ENCODE measurements at places on chromosomes 13 and 19.

- DNase-seq = no peak
These were observed 21.7 kb upstream of the KCTD4 start for GRCh38 chr13:45222516-45222915.

GRCh38 chr13:23778002-23778652 lies 111.1 kb downstream of the MIPEP start:
- DNase-seq = no peak

- no peak for DNase-seq
These were observed 23.3 kb downstream of the PRR12 start for GRCh38 chr19:49614096-49614833.

DNA sequence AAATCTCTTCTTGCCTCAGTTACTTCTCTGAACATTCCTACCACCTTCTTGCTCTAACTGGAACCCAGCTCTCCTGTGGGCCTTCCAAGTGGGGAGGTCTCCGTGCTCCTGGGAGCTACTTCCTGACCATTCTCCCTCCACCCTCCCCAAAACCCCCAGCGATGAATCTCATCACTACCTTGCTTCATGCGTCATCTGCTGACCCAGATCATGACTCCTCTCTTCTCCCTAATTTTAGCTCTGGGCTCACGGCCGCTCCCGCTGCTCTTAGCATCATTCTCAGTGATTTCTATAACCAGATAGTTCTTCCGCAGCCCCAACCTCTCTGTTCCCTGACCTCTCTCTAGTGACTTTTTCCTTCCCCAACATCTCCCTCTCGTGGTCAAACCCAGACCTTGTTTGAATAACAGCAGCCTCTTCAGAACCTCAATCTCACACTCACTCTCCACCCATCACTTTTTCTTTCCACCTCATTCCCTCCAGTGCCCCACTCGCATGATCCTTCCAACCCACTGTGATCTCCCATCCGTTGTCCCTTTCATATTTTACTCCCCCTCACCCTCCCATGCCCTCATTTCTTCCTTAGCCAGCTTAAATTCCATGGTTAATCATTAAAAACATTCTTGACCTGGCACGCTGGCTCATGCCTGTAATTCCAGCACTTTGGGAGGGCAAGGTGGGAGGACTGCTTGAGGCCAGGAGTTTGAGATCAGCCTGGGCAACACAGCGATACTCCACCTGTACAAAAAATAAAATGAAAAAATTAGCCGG lies 21.8 kb downstream of the MRPS12 start:
- no peak for DNase-seq

DNA sequence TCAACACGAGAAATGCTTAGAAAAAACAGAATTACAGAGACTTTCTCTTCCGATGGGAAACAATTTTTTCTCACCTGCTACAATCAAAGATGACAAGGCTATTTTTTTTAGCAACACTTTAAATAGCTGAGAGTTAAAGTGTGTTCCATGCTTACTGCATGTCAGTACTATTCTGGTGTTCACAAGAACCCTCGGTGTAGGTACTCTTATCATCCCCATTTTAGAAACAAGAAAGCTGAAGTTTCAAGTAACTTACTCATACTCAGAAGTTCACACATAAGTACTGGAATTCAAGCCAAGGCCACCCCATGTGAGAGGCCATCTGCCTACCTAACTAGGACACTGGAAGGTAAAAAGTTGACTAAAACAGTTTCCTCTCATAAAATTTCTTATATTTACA lies 9.0 kb upstream of the TNFRSF19 start:
- DNase-seq = no peak

- DNase-seq = no peak
These were observed 577.3 kb downstream of the LMO7 start for GRCh38 chr13:76213423-76213904.

DNA sequence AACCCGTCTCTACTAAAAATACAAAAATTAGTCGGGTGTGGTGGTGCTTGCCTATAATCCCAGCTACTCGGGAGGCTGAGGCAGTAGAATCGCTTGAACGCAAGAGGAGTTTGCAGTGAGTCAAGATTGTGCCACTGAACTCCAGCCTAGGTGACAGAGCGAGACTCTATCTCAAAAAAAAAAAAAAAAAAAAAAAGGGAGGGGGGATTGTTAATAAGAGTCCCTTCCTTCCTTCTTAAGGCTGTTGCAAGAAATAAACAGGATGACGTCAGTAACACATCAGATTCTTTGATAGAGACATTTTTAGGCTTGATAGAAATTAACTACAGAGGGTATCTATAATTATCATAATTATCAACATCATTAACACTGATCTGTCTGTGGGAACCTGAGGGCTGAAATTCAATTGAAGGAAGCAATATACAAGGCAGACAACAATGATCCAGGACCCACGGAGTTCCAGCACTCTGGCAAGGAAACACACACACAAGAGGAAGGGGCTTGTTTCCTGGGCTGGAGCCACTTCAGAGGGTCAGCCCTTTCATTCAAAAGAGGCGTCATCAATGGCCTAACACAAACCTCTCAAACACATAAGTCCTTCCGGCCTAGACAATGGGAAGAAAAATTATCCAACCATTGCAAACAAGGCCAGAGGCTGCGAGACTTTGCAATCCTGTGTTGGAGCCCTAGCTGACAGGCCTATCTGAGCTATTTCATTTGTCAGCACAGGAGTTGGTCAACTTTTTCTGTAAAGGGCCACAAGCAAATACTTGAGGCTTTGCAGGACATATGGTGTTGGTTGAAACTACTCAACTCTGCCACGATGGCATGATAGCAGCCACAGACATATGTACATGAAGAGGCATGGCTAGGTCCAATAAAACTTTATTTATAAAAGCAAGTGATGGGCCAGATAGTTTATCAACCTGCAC lies 105.2 kb downstream of the INSR start:
- DNase-seq = no peak

GRCh38 chr13:98143157-98143553 lies 261 bp downstream of the FARP1 start:
- no peak for DNase-seq

DNA sequence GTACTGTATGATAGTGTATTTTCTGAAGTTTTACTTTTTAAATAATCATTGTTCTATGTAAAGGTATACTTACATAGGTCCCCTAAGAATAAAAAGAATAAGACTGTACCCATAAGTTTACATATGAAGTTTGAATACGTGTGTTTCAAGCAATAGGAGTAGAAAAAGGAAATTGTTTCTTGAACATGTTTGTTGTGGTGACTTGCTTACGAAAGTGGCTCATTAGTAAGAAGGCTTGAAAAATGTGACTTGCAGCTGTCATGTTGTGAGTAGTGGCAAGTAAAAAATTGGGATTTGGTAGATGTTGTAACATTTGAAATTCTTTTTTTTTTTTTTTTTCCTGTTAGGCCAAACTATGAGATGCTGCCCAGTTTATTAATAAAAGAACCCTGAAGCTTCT lies 203.3 kb downstream of the LMO7 start:
- DNase-seq = no peak

- DNase-seq = no peak
These were observed 602.9 kb downstream of the OLFM4 start for GRCh38 chr13:53631511-53631910.

DNA sequence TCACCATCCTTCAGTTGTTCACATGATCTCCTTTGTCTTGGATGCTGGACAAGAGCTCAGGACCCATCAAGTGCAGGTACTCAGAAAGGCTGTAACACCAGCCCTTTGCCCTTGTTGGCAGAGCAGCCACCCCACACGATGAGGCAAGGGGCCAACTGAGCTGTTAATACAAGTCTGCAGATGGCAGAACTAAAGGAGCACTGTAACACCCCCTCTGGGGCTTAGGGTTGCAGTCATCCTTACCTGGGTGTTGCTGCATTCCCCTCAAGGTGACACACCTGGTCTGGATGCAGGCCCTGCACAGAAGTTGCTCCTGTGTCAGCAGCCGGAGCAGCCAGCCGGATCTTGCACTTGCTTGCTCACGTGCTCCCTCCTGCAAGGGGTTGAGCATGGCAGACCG lies 52.0 kb downstream of the STARD13 start:
- DNase-seq = no peak

DNA sequence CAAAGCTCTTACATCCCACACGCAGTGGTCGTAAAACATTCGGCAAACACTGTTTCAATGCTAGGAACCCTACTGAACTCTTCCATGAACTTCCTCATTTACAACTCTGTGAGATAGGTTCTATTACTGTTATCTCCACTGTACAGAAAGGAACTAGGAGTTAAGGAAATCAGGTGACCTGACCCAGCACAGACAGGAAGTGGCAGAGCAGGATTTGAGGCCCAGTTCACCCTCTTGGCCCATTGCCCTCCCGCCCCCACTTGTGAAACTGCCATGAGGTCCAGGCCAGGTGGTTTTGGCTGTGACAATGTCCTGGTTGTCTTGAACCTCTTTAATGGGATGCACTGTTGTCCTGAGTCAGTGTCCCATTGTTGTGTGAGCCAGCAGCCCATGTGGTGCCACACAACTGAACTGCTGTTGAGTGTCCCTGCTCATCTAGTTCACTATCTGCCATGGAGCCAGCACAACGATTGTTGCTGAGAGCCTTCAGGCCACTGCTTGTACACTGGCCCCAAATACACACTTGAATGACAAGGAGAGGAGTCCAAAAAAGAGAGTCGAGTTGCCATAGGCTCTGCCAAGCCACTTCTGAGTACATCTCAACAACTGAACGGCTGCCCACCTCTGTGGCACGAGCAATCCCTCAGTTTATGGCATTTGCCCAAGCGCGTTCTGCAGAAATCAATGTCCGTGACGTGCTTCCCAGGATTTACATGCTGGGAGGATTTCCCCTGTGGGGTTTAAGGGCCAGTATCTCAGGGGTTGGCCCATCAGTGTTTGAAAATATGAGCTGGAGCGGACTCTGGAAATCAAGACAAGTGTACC lies 484.6 kb downstream of the TSHZ3 start:
- DNase-seq = no peak

DNA sequence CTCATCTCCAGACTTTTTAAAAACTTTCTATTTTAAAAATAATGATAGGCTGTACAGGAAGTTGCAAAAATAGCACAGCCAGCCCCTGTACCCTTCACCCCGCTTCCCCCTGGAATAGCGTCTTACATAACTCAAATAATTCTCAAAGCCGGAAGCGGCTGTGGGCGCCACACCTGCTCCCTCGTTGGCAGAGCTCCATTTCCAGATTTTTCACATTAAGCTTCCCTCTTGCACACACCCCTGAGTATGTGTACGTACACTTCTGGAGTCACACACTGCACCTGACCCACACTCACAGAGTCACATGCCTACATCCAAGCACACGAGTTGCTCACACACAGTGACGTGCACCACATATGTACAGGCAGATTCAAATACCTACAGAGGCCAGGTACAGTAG lies 24.9 kb upstream of the DPP9 start:
- DNase-seq = no peak

DNA sequence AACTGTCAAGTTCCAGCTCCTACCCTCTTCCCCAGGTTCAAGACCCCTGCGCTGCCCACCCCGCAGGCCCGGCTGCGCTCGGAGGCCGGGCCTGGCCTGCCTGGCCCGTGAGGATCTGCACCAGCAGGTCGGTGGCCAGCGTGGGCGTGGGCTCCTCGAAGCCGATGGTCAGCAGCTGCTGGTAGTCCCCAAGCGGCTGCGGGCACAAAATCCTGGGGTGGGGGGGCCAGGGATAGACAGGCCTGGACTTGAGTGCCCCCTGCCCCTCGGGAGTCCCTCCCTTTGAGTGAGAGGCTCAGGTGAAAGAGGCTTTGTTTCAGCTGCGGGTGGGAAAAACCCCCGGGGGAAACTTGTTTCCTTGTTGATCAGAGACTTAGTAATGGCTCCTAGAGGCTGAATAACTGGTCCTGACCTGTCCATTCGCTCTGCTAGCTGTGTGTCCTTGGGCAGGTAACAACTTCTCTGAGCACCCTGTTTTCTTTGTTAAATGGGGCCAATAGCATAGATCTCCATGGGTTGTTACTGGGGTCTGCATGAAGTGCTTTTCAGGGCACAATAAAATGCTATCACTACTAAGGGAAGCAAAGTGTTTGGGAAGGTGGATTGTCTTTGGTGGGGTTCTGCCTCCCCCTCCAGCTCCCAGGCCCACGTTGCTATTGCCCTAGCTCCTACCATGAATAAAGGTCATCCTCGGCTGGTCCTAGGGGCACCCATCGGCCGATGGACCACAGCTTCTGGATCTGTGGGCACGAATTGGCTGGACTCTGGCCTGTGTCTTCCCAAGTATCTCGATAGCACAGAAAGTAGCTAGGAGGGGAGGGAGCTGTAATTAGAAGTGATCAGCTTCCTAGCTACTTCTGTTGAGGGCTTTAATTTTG lies 3.5 kb downstream of the C19orf67 start:
- DNase-seq = no peak

DNA sequence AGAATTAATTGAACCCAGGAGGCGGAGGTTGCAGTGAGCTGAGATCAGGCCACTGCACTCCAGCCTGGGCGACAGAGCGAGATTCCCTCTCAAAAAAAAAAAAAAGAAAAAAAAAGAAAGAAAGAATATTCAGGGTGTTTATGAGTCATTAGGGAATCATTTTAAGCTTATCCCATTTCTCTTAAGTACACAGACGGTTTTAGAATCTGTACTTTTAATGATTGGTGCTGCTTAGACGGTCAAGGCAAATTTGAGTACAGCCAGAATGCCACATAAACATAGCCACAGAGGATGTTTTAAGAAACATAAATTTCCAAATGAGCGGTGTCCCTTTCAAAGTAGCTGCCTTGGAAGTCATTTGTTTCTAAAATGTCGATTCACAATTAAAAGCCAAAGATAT lies 2.6 kb downstream of the SPRYD7 start:
- DNase-seq = no peak

DNA sequence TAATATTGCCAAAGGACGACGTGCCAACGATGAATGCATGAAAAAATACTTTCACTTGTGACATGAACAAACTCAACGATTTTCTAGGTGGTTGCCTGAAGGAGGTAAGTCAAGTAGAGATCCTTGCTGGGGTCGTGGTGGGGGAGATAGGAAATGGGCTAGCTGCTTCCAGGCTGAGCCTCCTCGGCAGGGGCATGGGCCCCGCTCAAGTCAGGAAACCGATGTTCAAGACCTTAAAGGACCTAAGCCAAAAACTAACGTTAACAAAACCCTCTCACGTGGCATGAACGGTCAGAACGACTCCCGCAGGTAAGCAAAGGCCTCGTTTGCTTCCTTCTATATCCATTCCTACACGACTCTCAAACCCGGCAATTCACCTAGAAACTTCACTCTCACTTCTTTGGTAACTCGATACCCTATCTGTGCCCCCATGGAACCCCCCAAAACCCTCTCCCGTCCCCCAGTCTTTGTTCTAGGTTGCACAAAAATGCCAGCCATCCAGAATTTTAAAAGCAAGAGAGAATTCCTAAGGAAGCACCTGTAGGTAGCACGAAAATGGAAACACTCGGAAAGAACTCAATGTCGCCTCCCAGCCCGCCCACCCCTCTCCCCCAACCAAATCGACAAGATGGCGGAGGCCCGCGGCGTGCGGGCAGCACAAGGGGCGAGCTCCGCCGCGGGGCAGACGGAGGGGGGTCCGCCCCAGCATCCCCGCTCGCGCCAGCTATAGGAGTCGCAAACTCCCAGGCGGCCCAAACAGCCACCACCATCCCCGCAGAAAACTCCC lies 13.6 kb downstream of the ACP4 start:
- no peak for DNase-seq

GRCh38 chr19:31555634-31556215 lies 206.5 kb upstream of the TSHZ3 start:
- DNase-seq = no peak
